ENCODE measurements at places on chromosomes 11 and 22.

- DNase-seq: no peak
These were observed 777 bp downstream of the LTO1 start for GRCh38 chr11:69674267-69674885.

DNA sequence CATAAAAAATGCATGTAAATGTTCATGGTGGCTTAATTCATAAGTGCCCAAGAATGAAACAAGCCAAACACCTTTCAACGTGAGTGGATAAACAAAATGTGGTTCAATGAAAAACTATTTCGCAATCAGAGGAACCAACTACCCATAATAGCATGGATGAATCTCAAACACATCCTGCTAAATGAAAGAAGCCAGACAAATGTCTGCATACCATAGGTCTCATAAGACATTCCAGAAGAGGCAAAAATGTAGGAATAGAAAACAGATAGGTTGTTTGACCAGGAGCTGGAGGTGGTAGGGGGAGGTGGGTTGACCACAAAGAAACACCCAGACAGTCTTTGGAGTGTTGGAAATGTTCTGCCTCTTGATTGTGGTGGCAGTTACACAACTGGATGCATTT, 13.2 kb upstream of the OSBPL5 start:
- DNase-seq: no peak

DNA sequence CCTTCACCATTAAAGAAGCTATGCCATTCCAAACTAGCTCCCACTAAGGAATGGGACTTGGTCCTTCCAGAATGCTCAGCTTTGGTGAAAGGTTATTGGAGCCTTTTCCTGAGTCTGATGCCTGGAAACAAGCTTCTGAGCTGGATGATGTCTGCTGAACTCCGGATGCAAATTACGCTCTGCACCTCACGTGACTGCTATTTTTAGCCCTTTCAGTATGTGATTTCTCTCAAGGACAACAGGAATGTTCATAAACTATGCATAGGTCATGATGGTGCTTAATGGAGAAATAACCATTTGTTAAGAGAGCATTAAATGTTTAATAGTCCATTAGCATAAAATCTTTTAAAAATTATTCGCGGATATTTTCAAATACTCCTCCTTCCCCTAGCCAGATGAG, 631.4 kb upstream of the KIRREL3 start:
- DNase-seq: no peak

DNA sequence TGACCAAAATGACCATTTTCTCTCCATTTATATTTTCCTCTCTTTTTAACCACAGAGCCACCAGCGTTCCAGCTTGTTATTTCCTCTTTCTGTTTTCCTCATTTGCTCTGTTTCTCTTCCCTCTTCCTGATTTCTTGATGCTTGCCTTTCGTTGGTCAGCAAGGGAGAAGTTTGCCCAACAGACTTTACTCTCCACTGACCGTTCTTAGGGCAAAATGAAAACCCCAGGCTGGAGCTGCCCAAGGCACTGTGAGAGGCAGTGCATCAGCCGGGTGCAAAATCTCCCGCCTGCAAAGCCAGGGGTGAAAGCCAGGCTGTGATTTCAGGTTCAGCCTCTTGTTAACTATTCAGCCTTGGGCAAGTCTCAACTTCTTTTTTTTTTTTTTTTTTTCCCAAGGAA, 26.1 kb upstream of the APLP2 start:
- DNase-seq: no peak

GRCh38 chr11:27353593-27354358, 9.2 kb downstream of the CCDC34 start:
- DNase-seq: no peak

DNA sequence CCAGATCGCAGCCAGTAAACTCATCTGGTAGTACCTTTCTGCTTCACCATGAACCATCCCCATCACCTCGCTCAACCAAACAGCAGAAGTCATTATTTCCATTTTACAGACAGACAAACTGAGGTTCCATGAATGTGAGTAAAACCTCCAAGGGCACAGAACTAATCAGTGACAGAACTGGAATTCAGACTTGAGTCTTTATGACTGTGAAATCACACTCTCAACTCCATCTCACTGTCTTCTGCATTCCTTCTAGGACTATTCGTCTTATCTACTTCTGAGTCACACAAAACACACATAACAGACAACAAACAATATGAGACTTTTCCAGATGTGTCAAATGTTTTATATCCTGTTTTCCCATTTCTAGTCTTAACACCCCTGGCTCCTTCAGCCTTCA, 9.3 kb upstream of the NUP50 start:
- no peak for DNase-seq

DNA sequence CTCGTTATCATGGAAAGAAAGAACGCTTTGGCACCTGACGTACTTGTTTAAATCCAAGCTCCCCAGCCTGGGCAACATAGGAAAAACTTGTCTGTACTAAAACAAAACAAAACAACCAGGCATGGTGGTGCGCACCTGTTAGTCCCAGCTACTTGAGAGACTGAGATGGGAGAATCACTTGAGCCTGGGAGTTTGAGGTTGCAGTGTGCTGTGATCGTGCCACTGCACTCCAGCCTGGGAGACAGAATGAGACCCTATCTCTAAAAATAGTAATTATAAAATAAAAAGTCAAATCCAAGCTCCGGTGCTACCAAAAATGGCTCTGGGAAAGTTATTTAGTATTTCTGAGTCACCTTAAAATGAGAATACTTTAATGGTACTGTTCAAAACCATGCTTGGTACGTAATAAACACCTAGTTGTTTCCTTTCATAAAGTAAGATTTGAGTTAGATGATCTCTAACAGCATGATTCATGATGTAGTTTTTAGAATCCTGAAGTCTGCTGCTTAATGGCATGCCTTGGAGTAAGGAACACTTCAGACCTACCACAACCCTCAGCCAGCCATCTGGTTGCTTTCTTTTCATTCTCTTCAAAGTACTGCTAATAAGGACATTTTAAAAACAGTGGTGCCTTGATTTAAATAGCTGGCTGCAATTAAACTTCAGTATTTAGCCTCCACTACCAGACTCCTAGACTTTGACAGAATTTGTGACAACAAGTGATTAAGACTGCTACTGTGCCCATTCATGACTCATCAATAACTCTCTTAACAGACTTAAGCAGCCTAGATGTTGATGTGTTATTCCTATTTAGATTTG, 8.4 kb downstream of the PPME1 start:
- no peak for DNase-seq

DNA sequence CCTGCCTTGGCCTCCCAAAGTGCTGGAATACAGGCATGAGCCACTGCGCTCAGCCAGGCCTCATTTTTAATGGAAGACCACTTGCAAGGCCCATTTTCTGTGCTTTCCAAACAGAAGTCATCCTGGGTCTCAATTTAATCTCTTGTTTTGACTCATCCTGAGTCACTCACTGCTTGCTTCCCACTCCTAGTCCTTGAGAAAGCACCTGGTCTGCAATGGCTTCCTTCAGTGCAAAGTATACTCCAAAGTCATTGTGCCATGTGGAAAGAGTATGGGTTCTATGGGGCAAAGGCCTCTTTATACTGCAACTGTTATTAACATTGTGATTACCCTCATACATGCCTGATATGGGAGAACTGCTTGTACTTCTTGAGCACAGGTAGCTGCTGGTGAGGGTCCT, 18.3 kb upstream of the SLC5A1 start:
- DNase-seq: no peak

DNA sequence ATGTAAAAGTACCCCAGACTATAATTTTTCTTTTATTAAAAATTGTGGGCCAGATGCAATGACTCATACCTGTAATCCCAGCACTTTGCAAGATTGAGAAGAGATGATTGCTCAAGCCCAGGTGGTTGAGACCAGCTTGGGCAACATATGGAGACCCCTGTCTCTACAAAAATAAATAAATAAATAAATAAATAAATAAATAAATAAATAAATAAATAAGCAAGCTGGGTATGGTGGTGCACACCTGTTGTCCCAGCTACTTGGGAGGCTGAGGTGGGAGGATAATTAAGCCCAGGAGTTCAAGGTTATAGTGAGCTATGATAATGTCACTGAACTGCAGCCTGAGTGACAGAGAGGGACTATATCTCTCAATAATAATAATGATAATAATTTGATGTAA, 66.1 kb upstream of the CCDC179 start:
- no peak for DNase-seq

GRCh38 chr11:56889986-56890385, 98.7 kb upstream of the OR5AK2 start:
- DNase-seq: no peak

- DNase-seq: no peak
These were observed 1.4 kb downstream of the CELSR1 start for GRCh38 chr22:46535876-46536536.

DNA sequence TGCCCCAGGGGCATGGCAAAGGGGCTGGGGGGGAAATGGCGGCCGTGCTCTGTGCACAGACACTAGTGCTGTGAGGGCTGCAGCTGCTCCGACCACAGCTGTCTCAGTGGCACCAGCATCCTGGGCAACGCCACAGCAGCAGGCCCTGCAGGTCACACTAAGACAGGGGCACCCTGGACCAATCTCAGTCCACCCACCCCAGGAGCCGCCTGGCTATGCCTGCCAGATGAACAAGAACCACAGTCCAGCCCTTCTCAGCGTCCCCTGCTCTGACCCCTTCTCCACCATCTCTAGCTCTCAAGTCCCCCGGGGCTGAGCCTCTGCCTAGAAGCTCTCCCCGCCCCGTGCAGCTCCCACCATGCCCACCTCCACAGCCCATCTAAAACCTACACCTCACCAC, 16.5 kb downstream of the TUBGCP6 start:
- no peak for DNase-seq

DNA sequence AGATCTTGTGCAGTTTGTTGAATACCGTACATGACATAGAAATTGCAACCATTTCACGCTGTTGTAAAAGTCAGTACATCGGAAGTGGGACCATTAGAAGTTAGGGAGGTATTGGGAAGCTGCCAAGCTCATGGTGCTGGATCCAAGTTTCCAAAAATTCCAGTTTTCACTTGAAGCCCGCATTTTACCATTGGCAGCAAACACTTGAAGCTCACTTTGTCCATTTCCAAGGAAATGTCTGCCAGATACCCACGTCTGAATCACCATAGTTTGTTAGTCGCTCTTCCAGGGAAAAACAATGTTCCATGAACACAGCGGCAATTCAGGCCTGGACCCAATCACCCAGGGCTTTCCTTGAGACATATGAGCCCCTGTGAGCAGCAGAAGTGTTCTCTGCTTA, 22.6 kb upstream of the PARVB start:
- DNase-seq: no peak

DNA sequence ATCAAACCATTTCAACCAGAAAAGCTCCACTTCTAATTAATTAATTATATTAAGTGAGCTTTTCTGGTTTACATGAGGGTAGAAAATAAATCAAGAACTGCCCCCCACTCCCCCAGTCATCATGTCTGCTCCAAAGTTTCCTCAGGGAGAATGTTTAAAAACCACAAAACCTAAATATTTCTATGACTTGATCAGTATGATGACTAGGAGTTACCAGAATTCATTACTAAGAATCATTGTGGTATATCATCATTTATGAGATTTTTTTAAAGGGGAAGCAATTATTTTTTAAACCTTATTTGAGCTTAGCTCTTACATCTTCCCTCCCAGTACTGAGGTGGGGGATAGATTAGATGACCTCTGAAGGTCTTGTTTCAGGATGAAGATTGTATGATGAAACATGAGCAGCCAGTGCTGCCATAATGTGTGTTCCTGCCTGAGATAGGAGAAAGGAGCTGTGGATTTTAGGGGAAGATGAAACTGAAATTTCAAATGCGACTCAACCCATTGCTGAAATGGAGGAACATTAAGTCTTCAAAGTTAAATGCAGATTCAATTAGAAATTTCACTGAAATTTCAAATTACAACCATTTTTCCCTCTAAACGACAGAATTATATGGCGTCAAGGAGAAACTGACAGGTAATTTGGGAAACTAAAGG, 401.3 kb upstream of the CADM1 start:
- no peak for DNase-seq

DNA sequence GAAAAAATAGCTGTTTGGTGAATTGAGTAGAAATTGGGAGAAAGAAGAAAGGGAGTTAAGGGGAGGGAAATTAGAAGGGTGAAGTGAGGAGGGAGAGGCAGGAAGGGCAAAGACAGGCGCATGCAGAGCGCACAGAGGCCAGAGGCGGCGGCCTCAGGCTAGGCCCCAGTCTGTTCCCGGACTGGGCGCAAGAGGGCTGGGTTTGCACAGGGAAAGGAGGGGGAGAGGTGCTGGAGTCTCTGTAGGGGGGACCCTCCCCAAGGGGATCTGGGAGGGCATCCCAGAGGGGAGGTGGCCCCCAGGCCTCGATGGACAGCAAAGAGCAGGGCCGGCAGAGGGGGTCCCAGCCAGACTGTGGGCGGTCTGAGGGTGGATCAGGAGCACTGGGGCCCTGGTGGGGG, 1.3 kb upstream of the FLRT1 start:
- no peak for DNase-seq

DNA sequence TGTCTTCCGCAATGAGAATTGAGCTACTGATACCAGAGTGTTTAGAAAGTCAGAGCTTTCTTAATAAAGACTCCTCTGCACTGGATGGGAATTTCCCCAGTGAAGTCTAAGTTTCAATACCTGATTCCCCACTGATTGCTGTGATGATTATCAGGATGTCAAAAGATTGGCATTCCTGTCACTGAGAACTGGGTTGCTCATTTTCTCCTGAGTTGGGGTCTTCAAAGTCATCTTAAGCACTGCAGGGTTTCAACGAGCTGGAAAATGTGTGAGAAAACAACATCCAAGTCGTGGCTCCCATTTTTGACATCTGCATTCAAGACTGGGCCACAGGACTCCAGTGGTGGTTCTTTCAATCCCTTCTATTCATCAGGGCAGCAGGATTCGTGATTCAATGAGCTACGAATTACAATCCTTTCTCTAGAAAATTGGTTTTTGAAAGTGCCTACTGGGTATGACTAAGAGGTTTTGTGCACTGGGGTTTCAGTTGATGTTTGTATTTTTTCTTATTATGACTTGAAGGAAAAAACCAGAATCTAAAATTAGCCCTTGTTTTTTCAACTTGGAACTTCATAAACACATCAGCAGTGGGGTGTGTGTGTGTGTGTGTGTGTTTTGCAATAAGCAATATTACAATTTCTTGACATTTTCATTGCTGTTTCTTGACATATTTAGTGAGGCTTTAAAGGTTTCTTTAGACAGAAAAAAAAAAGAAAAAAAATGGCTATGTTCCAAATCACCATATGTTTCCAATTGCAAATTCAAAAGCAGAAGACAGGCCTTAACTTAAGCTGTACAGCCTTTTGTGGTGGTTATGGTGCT, 233.0 kb downstream of the FAM76B start:
- no peak for DNase-seq

DNA sequence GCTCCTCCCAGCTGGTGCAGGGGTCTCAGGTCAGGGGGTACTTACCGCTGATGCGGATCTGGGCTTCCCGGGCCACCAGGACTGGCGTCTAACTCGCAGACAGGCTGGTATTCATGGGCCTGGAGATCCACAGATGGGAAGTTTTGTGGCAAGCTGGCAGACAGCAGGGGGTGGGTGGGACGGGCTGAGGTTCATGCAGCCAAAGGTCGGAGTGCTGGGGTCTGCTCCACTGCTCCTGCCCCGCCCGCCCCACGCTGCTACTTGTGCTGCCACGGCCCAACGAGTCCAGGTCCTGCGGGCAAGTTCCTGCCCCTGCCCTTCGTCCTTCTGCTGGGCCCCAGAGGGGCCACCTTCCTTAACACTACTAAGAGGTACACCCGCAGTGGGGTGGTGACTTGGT, 3.1 kb downstream of the ACY3 start:
- no peak for DNase-seq

Measured in activated T-cell treated with anti-CD3 and anti-CD28 coated beads for 1 hour (primary cell).